H1 (cell line): ENCODE measurements at places on chromosomes 5 and 9.

DNA sequence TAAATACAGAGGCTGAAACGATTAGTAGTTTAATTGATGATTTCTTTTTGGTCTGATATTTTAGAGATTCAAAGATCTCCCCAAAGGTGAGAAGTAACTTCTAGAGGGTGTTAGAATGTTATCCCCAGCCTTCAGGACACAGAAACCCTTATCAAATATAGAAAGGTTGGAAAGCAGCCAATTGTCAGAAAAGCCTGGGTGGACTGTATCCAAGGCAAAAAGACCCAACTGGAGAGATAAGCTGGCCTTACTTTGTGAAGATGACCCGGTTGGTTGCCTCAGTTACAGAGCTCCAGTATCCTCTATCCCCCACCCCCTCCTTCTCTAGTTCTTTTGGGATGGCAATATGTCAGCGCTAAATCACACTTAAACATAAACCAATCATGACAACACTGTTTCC, 75.7 kb downstream of the GCNT4 start:
- no peak for DNase-seq

DNA sequence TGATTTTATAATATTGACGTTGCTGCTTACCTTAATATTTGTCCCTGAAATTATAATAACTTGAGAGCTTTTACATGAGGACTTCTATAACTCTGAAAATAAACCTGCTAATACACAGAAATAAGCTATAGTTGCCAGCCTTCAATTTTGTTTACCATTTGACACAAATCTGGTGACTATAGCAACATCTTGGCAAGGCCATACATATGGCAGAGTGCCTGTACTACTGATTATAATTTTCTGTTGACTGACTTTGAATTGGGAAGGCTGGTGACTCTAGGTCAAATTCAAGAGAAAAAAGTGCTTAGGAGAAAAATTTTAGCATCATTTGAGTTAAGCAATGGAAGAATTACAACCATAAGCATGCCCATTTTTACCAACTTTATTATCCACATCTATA, 581.4 kb upstream of the PTPRD start:
- DNase-seq: no peak

DNA sequence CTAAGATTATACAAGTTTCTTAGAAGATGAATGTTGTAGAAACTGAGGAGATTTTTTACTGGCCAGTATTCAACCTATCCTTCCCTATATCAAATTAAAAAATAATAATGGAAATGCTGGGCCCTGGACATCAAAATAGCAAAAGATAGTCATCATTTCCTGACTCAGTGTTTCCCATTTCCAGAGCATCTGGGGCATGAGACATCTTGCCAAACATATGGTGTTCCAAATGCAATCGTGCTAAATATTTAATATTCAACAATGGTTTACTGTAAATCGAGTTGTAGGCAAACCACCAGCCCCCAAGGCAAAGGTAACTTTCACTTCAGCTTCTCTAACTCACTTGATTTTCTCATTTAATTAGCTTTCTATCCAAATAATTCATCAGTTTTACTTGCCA, 152.9 kb downstream of the FRMD3 start:
- no peak for DNase-seq

DNA sequence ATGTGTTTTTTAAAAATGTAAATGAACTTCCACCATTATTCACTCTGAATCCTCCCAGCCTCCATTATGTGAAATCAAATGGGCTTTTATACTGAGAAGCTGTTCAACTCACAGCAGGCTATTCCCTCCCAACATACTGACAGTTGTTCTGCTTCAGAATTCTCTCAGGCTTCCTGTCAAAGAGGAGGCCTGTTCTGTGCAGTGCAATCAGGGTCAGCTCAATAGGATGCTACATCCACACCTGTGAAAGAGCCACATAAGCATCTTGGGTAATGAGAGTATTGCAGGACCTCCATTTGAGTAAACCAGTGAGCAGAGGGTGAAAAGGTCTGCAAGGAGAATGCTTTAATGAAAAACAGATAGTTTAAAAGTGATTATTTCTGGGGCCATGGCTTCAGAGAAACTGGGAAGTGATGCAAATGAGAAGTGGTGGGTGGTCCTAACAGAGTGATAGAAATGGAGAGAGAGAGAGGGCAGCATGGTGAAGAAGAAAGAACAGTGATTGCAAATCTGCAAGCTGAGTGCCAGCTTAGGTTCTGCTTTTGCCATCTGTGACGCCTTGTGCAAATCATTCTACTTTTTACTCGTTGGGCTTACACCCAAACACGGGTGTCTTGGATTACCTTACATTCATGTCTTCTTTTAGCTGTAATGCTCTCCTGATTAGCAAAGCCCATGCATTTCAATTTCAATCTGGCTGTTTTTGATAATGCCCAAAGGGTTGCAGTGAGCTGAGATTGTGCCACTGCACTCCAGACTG, 202.5 kb upstream of the NMUR2 start:
- DNase-seq: no peak
